NCI-H1048 (cell line): ENCODE measurements at places on chromosomes 6 and 20.

GRCh38 chr6:109045493-109045892, 49.2 kb downstream of the SESN1 start:
- no peak for DNase-seq

DNA sequence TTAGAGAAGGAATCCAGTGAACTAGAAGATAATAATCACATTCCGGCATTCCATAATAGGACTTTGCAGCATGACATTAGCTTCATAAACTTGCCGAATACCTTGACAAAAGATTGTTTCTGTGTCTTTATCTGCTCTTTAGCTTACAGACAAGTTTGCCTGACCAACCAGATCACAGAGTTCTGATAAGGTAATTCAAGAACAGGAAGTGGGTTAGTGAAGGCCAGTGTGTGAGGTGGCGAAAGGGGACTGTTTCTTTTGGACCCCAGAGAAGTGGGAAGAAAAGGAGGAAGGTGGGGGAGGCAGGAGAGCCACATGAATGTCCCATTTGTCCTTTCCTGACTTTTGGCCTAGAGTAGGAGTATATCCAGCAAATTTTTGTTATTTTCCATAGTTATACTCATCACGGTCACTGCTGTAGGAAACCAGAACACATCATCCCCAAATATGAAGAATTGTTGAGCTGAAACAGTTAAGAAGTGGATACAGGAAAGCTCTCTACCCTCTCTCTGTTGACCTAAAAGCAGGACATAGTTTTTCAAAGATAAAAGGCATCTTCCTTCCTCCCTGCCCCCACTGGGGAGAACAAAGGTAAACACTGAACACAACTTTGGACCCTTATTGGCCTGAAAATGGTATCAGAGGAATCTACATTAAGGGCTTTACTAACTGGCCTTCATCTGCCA, 72.4 kb upstream of the TNFAIP3 start:
- DNase-seq = no peak

DNA sequence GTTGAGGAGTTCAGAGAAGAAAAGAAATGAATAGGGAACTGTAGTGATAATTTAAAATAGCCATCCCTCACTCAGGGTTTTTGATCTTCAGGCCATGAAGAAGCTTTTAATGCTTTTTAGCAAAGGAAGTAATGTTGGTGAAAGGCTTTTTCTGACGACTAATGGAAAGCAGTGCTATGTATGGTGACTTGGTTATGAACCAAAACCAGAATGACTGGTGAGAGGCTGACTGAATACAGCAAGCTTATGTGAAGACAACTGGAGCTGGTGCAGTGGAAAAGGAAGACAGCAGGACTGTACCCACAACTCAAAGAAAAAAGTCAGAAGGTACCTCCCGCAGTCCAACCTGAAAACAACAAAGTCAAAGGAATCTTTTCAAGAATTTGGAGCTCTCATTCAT, 118.8 kb downstream of the PRDM1 start:
- DNase-seq = no peak

GRCh38 chr20:20446425-20447015, 78.6 kb downstream of the INSM1 start:
- DNase-seq = no peak

GRCh38 chr6:19759117-19759880, 77.9 kb upstream of the ID4 start:
- DNase-seq = no peak

- DNase-seq = no peak
These were observed 7.1 kb downstream of the TRIM26 start for GRCh38 chr6:30206152-30206551.

GRCh38 chr20:39775110-39775509, 813.0 kb downstream of the DHX35 start:
- no peak for DNase-seq

DNA sequence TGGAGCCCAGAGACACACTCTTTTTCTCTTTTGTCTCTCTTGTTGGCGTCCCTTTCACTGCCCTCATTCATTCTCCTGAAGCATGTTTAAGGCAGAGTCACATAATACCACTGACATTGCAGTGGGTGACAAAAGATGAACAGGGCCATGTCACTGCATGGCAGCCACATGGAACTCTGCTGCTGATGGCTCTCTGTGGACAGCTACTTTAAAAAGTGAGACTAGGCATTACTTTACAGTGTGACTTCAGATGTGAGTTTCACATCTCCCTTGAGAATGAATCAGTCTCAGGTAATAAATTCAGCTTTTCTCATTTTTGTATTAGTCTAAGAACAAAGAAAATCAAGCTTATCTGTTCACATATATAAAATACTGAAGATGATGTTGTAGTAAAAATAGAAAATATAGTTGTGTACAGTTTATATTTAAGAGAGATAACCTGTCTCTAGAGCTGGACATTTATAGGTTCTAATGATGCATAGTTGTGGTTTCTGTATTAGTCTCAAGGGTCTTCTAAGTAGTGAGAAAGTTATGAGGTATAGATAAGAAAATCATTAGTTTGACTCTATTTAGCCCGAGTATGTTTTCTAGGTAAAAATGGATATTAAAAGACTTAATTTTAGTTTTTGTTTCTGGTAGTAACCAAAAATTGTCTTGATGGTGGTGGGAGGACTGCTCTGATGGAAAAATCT, 6.1 kb downstream of the MRS2 start:
- DNase-seq = no peak

DNA sequence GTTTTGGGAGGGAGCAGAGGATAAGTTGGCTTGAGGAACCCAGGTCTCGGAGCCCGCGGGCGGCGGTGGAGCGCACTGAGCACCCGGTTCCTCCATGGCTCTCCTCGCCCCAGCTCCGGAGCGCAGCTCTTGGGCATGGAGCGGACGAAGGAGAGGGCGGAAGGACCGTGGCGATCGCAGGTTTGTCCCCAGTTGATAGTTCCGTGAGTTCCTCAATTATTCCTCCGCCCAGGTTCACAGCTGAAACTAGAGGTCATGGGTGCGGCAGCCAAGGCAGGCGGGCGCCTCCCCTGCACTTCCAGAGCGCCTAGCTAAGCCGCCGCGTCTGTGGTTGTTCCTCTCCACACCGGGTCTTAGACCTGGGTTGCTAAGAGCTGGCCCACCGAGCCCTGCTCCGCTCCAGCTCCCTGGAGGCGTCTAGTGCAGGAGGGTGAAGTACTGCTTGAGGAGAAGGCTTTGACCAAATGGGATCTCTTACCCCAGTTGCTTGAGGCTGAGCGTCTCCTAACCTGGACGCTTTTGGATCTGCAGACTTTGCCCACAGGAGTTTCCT, at the start of gene HTR1B:
TSS of gene HTR1B (minus strand) at position 184 of the 553 bp plus-strand sequence. CDS start at position 96, 88 bp downstream.
- DNase-seq = no peak

- DNase-seq = no peak
These were observed 350.8 kb downstream of the EPM2A start for GRCh38 chr6:145384503-145384902.

DNA sequence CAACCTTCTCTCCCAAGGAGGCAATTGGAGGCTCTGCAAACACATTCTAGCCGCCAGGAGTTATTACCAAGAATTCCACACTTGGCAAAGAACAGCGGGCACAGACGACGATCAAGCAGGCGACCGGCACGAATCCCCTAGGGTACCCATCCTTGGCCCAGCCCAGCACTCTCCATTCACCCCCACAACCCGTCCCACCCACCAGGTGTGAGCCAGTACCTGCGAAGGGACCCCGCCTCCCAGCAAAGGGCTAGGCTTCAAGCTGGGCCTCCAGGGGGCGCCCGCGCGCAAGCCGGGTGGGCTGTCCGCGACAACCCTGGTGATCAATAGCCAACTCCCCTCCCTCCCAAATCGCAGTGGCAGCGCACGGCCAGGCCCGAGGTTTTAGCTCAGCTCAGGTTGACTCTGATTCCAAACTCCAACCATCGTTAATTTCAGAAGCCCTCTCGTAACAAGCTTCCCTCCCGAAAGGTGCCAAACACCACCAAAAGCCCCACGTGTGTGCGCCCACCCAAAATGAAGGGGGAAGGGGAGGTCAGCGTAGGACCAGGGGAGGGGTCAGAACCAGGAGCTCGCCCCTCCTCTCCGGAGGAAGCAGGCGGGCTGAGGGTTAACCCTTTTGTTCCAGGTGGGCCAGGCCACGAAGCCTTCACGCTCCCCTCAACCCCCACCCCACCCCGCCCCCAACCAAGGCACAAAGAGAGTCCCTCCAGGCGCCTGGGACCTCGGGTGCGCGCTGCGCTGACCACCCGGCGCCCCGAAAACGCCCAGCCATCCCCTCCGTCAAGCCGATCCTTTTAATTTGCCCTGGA, 2.1 kb downstream of the SALL4 start:
- DNase-seq = peak; percentile 21

DNA sequence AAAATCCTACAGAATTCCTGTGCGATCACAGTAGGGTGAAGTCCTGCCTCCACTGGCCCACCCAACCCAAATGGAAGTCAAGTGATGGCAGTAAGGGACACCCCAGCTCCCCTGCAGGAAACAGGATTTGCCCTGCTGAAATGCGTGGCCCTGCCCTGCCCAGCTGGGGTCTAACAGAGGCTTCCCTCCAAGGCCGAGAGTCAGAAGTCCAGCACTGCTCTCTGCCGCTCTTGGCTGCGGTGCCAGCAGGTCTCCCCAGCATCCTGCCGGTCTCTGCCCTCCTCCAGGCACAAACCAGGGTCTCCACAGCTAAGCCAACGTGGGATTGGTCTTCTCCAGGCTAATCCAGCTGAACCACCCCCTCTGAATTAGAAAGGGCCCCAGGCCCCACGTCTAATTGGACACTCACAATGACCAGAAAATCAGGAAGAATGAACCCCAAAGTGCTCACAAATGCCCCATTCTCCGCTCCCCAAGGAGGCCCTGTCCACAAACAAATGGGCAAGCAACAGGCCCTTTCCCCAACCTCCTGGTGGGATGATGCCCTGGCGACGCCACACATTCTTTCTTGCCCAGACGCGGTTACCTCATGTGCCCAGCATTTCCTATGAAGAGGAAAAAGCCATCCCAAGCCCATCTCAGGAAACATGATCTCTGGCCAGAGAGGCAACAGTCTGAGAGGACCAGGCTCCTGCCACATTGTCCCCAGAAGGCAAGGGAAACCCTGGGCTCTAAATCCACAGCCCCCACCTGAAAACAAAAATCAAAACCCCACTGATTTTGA, 117.2 kb downstream of the BANF2 start:
- DNase-seq = no peak

DNA sequence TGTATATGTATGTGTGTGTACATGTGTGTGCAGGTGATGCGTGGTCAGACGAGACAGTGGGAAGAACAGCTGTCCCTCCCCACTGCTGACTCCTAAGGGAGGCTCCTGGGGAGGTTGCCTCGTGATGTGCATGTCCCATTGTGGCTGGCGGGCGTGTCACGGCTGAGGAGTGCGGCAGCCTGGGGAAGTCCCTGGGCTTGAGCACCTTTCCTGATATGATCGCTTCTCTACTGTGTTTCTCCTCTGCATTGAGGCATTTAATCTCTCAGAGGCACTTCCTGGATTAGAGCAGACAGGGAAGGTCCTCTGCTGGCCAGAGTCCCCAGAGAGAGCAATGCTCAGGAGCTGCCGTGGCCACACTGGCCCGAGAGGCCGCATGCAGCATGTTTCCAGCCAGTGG, 11.4 kb downstream of the NPBWR2 start:
- no peak for DNase-seq
